Activated CD8-positive, alpha-beta T cell treated with anti-CD3 and anti-CD28 coated beads, Interleukin-2, amount 10 ng/mL, durations not matched to agents 7 days and 5 days (primary cell): ENCODE measurements at places on chromosomes 5 and 9.

DNA sequence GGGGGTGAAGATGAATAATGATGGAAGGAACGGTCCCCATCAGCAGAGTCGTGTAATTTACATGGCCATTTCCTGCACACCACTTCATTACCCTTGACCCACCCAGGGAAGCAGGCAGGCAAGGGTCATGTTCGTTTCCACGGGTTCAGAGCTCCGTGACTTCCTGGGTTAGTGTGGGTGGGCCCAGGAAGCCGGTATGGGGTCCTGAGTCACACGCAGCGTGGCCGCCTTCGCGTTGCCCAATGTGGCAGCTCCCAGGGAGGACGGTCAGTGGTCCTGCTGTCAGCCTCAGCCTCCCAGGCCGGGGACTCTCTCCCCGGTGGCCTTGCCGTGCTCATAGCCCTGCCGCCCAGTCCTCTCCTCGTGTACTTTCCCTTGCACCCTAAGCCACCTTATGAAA is 5.1 kb upstream of the TERT start:
- DNase-seq: no peak

DNA sequence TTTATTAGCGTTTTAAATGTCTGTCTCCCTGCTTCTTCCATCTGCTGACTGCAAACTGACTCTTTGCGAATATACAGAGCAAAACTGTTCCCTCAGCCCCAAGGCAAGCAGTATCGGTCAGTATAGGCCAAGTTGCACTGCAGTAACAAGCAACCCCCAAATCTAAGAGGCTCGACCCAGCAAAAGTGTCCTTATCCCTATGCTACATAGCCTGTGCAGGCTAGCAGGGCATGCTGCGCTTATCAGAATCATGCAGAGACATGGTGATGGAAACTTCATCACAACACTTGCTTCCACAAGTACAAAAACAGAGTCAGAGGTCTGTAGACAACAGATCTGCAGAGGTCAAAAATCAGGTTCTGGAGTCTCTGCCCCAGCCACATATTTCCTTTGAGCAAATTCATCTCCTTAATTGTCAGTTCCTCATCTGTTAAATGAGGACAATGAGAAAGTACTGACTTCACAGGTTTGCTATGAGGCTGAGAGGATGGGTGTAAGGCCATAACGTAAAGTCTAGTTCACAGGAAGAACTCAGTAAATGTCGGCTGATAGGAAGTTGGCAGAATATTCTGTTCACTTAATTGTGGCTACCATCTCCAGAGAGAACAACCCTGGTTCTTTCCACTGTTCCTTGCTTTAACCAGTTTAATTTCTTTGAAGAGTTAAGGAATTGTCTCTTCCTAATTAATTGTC is 9.6 kb upstream of the IL17B start:
- no peak for DNase-seq

- no peak for DNase-seq
These were observed 3.8 kb downstream of the CCDC152 start for GRCh38 chr5:42760426-42760825.

DNA sequence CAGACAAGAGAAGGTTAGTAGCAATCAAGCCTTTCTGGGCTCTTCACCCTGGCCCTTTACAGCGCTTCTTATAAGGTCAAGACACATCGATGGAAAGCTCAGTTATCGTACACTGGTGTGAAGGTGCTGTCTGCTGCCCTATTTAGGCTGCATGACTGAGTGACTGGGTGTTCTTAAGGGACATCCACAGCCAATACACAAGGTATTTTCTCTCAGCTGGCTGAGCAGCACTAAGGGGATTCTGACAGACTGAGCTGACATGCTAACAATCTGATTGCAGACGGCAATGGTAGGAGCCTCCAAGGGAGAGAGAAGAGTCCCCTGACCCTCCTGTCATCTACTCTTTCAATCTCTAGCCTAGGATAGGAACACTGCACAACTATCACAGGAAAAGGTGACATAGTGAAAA is 577.9 kb downstream of the ISL1 start:
- DNase-seq: no peak

GRCh38 chr5:111853748-111854147 is 96.8 kb upstream of the NREP start:
- DNase-seq: no peak

DNA sequence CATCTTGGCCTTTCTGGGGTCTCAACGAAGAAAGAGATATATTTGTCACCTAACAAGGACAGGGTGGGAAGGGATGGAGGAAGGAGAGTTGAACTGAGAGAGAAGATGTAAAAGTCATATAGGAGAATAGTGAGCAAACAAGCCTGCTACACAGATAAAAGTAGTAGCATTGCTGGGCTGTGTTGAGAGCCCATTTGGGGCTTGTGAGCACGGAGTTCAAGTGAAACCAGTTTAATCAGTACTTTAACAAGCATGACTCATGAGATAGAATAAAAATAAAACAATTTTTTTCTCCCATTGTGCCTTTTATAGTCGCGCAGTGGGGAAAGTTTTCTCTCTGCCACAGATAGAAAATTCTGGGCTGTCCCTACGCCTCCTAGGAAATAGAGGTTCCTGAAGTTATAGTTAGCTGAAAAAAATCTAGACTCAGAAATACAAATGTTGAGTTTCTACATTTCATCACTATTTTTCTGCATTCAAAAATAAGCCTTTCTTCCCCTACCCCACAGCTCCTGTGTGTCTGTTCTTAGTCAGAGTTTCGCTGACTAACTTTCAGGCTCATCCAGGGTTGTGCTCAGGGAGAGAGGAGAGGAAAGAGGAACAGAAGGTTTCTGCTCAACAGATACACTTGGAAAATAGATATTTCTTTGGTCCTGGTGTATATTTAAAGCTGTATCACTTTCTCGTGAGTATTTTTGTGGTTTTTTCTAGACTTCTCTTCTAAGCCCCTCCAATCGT is 395.8 kb upstream of the ADAMTSL1 start:
- no peak for DNase-seq

DNA sequence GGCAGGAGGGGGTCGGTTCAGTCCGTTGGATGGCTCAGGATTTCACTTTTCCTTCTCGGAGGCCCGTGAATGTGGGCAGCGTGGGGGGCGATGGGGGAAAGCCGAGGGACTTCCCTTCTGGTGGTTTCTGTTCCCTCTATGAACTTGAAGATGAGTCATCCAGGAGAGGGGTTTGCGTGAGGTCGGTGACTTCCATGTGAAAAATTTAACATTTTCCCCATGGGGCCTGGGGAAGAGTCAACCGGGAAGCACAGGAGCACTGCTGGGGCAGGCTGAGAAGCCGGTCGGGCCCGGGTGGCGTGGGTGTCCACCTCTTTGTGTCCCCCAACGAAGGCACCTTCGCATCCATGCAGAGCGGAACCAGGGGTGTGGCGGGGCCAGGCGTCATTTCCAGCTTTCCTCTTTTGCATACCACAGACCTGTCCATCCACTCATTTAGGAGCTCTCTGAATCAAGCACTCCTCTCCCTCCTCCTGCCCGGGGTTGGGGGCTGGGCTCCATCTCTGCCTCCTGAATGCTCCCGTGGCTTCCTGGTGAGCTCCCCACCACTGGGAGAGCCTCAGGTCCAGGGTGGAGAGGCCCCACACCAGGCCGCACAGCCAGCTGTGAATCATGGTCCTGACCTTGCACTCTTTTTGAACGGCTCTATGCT is 68.4 kb downstream of the ANKRD33B start:
- no peak for DNase-seq

GRCh38 chr9:135695642-135696041 is 3.6 kb downstream of the SOHLH1 start:
- DNase-seq: no peak

- no peak for DNase-seq
These were observed 1.4 kb downstream of the OBP2B start for GRCh38 chr9:133207540-133208170.

DNA sequence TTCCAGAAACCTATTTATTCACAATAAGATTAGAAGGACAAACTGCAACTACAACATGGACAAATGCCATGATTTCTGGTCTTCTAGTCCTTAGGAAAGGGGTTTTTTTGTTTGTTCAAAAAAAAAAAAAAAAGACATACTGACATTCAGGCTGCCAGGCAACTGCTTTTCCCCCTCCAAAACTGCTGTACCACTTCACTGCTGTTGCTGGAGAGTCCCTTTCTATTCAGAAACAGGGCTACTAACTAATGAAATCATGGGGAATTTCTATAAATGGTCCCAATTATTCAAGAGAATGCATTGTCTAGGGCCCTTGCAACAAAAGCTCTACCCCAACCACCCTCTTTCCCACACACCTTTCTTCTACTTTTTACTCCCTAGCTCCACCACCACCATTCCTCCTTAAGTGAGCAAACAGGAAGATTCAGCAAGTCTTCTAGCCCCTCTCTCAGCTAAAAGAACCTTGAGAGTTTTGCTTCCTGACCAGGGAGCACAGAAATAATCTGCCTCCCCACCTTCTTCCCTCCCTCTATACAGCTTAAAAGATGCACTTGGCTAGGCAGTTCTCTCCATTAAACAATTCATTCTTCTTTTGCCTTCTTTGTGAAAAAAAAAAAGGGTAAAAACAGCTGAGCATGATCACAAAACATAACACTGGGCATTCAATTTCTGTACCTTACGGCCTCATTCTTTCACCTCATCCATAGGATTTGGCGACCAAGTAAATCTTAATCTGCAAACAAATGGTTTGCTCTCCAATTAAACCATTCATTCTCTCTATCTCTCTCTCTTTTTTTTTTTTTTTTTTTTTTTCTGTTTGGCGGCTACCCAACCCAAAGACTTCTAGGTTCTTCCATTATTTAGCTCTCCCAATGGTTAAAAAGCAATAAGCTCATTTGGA is 13.8 kb downstream of the ZNF608 start:
- no peak for DNase-seq

GRCh38 chr5:32508806-32509805 is 64.6 kb upstream of the ZFR start:
- no peak for DNase-seq

DNA sequence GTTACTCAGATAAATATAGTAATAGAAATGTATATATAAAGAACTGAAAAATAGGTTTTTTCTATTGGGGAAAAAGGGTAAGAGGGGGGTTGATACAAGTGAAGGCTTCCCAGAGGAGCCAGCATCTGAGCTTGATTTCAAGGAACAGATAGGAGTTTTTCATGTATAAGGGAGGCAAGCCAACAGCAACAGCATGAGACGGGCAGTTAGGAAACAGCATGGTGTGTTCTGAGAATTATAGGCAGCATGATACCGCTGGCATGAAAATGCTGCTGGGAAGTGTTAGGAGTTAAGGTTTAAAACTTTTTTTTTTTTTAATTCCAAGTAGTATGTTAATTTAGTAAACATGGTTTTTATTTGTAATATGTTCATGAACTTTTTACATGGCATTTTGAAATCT is 9.7 kb downstream of the CDC37L1 start:
- no peak for DNase-seq

DNA sequence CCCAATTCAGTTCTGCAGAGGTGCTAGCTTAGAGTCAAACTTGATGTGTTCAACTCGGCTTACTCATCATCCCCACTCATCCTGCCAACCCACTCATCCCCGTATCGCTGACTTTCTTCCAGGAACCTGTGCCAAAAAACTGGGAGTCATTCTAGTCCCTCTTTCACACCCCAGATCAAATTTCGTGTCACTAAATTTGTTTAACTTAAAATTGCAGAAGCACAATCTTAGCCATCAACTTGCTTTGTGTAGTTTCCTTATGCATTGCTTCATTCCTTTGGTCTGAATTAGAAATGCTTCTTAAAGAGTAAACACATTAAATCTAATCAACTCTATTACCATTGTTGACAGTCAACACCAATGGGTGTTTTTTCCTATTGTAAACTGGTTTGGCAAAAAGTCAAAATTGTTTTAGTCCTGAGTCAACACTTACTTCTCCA is 162.4 kb downstream of the TTC39B start:
- no peak for DNase-seq

DNA sequence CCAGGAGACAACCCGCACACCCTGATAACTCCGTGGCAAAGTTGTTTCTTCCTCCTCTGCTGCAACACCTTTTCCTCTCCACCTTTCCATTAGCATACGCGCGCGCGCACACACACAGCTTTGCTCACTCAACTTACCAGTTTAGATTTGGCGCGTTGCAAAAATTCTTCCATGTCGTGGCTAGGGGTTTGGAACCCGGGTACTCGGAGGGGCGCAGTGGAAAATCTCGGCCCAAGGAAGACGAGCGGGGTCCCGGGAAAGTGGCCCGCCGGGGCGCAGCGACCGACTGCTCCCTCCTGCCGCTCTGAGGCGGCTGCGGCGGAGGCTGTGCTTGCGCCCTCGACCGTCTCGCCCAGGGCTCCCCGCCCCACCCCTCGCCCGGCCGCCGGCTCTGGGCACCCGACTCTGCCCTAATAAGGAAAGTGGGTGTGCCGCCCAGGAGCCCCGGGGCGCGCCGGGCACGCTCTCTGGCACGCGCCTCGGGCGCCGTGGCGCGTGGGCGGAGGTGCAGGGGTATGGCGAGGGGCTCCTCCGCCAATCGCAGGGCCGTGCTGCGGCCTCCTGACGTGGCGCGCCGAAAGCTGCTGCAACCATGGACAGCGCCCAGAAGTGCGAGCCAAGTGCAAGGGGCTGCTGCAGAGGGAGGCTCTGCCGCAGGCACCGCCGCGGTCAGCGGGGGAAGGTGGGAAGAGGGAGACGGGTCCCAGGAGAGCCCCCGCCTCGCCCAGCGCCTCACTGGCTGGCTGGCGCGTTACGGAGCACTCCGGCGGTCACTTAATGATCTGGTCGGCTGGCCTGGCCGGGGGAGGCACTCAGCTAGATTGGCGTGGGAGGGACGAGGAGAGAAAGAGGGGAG is at the start of gene PRUNE2:
TSS of gene PRUNE2 (minus strand) at position 324 of the 856 bp plus-strand sequence. CDS start at position 173, 151 bp downstream.
- peak; percentile 39 for DNase-seq

- no peak for DNase-seq
These were observed 1.5 kb downstream of the RNF208 start for GRCh38 chr9:137220317-137221094.

DNA sequence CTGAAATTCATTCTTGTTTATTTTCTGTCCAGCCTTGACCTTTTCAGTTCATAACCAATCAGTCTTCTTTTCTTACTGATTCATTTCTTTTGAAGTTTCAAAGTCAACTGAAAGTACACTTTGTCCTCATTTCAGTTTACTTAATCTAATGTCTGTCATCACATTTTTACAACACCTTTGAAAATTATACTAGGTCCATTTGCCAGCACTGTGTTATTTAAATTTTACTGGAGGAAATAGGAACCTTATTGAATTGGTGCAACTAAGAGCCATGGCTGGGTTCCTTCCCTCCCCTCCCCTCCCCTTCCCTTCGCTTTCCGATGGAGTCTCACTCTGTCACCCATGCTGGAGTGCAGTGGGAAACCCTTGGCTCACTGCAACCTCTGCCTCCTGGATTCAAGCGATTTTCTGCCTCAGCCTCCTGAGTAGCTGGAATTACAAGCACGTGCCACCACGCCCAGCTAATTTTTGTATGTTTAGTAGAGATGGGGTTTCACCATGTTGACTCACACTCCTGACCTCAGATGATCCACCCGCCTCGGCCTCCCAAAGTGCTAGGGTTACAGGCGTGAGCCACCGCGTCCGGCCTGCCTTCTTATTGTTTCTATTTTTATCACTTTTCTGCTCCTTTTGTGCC is 6.3 kb downstream of the RMI1 start:
- DNase-seq: no peak

DNA sequence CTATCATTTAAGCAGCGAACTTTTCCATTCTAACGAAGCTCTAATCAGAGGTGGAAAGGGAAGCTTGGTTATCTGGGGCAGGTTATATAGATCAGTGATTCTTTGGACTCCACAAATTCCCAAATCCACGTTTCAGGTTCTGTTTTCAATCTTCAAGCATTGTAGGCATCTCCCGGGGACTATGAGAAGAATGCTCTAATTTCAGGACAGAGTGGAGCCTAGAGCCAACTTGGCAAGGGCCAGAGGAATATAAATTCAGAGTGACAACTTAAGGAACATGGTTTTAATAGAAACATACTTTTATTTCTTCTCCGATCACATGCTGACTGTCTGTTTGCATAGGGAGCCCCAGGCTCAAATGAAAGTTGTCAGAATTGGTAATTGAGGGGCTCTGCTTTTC is 514.0 kb upstream of the KLF4 start:
- no peak for DNase-seq

GRCh38 chr5:16234598-16234997 is 55.0 kb upstream of the MARCHF11 start:
- DNase-seq: no peak
